ENCODE measurements at places on chromosomes 1 and 21.

- no peak for DNase-seq
Observed at GRCh38 chr21:22476214-22476613, 1478.0 kb downstream of the NCAM2 start.

DNA sequence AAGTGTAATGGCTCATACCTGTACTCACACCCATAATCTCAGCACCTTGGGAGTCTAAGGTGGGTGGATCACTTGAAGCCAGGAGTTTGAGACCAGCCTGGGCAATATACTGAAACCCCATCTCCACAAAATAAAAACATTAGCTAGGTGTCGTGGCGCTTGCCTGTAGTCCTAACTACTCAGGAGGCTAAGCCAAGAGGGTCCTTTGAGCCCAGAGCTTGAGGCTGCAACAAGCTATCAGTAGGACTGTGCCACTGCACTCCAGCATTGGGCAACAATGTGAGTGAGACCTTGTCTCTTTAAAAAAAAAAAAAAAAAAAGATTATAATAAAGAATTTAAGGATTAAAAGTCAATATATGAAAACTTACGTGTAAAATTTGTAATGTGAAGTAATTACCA, 11.7 kb downstream of the BPNT1 start:
- no peak for DNase-seq

DNA sequence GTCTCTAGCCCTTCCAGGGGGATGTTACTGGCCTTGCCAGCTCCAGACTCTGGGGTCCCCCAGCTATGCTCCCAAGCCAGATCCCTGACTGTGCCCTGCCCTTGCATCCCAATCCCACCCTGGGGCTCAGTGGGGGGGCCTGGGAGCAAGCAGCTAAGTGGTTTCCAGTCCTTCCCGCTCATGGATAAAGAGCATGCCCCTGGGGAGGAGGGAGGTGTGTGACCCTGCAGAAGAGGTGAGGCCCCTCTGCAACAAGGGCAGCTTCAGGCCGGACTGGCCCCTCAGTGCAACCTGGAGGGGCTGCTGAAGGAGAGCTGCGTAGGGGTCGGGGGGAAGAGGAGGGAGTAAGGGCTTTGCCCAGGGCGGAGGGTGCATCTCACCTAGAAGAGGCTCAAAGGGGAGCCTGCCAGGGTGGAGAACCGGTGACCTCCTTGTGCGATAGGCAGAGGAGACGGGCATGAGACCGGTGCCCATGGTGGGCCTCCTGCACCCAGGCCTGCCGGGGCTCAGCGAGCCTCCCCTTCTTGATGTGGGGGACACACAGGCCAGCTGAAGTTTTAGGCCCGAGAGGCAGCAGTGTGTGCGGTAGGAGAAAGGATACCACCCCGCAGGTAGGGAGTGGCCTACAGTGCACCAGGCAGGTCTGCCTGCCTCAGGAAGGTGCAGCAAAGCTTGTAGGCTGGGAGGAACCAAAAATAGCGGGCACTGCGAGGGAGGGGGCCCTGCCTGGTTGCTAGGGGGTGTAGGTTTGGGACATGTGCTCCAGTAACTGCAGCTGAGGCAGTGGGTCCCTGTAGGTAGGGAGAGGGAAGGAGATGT, 3.1 kb downstream of the OBSCN start:
- DNase-seq: no peak

- no peak for DNase-seq
Observed at GRCh38 chr1:231734417-231734816, 107.8 kb downstream of the DISC1 start.

DNA sequence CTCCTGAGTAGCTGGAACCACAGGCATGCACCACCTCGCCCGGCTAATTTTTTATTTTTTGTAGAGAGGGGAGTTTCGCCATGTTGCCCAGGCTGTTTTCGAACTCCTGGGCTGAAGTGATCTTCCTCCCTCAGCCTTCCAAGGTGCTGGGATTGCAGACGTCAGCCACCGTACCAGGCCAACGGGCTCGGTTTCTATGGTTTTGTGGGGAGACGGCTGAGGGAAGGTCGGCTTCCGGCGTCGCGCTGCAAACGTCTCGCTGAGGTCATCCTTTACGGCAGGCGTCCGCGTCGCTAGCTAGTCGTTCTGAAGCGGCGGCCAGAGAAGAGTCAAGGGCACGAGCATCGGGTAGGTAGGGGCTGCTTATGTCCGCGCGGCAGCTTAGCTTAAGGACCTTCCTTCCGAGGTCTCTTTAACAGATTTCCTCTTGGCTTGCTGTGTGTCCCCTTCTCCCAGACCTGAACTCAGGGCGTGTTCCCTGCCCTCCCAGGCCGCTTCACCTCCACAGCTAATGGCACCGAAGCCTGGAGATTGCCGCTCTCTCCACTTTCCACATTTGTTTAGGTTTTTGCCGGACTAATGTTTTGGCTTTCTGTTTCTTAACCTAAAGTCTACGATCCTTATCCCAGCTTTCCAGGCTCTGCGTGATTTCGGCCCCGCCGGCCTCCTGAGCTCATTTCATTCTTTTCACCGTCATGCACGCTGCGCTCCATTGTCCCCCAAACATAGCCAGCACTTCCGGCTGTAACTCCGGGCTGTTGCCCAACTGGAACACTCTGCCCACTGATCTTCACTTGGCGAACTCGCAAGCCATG, at the start of gene NDUFS5:
Gene NDUFS5 (plus strand): TSS at position 300 of the 815 bp plus-strand sequence. CDS start 2,375 bp downstream, outside the sequence.
- peak; percentile 80 for DNase-seq

DNA sequence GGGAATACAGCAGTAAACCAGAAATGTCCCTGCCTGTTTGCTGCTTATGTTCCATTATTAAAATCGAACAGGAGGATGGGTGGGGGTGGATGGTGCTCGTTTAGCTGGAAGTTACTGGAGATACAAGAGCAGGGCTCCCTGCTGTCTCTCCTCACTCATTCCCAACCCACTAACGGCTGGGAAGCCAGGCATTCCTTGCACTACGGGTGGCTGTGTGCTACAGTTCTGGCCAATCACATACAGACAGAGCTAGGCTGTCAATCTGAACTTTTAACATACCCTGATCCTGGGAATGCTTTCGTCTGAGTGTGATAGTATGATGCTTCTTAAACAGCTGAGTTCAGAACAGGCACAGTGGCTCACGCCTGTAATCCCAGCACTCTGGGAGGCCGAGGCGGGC, 7.0 kb downstream of the SIPA1L2 start:
- DNase-seq: no peak

GRCh38 chr1:228011721-228012311, 5.0 kb downstream of the WNT3A start:
- no peak for DNase-seq

- peak; percentile 47 for DNase-seq
Observed at GRCh38 chr1:9129266-9130041, 552 bp upstream of the GPR157 start.

GRCh38 chr1:217605390-217605789, 25.5 kb downstream of the GPATCH2 start:
- DNase-seq: no peak

DNA sequence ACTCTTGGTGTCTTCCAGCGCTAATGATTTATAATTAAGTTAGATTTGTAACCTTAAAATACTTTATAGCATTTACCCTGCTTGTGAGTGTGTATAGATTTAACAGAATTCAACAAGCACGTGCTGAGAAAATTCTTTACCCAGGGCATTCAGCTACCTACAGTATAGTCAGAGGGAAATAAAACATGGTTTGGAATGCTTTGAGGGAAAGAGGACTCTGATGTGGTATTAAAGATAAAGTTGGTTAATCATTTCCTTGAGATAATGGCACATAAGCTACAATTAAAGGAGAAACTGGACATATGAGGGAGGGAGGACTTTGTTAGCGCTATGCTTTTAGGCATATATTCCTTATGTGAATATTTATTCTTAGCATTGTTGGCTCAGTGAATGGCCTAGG, 26.4 kb upstream of the IL12RB2 start:
- DNase-seq: no peak

- DNase-seq: no peak
Observed at GRCh38 chr1:178465011-178465410, 31.8 kb downstream of the CLEC20A start.

DNA sequence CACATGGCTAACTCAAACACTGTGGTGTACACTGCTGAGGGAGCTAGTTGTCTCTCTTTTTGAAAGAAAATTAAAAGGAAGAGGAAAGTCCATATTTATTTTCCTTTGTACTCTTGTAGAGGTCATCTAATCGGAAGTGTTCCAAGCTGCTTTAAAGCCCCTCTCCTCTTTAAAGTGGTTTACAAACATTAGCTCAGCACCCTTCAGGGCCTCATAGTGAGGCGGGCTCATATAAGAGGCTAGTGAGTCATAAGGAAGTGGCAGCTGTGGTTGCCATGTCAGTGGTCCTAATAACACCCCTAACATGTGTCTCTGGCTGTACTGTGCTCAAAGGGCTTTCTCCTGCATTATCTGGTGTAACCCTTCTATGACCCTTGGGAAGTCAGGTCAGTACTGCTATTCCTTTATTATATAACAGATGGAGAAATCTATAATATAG, 104.4 kb upstream of the SERBP1 start:
- no peak for DNase-seq

- DNase-seq: no peak
Observed at GRCh38 chr1:50973875-50974617, 4.0 kb downstream of the CDKN2C start.
